CD4-positive, alpha-beta T cell treated with Interleukin-2 at 100 ng/mL for 4 hours (primary cell): ENCODE measurements at places on chromosomes 2 and 18.

DNA sequence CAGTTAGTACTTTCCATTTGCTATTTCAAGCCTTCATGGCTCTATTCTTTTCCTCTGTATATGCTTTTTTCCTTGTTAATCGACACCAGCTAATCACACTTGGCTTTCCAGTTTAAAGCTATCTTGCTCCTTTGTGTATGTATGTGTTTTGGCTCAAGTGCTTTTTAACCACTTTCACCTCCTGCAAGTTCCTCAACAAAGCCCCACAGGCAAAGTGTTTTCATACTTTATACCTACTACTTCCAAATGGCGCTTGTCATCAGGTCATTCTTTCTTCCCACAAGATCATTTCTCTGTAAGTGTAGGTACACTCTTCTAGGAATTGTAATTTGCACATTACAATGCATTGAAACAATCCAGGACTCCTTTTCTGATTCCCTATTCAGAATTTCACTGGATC, 64.0 kb upstream of the FIGN start:
- no peak for DNase-seq

- no peak for DNase-seq
These were observed 18.4 kb downstream of the SIX3 start for GRCh38 chr2:44959855-44960254.

DNA sequence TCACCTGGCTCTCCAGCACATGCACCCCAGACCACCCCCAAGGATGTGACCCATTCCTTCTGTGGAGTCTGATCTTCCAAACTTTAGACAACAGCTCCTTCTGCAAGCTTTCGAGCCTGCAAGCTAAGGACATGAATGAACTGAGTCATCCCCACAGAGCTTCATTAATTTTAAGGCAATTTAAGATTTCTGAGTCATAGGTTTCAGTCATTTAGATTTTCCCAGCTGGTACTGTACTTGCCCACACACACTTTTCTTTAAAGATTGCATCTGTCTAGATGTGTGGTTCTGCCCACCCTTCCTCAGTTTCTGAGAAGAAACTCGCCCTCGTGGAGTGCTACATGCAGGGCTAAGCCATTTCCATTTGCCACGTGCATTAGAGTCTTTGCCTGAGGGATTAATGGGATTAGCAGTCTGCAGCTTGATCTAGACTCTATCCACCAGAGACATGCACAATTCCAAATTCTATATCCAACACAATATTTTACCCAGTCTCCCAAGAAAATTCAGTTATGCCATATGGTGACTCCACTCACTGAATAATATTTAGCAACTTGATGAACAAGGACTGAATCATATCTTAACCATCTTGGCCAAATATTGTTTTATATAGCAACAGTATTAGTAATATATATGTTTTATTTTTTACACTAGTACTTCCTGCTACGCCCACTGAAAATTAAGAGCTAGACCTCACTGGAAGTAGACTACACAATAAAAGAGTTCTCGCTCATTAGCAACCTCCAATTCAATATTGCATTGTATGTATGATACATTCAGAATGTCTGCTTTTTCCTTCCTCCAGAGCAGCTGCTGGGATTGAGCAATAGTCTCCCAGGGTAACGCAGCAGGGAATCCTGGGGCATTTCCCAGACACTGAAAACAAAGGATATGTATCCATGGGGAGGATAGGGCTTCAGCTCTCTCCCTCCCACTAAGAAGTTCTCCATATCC, 14.3 kb upstream of the TRIB2 start:
- DNase-seq = peak; percentile 46

DNA sequence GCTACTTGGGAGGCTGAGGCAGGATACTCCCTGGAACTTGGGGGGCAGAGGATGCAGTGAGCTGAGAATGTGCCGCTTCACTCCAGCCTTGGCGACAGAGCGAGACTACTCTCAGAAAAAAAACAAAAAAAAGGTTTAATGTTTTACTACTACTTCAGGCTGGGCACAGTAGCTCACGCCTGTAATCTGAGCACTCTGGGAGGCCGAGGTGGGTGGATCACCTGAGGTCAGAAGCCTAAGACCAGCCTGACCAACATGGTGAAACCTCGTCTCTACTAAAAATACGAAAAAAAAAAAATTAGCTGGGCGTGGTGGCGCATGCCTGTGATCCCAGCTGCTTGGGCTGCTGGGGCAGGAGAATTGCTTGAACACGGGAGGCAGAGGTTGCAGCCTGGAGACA, 75.7 kb upstream of the ATIC start:
- DNase-seq = no peak

- no peak for DNase-seq
These were observed 99.9 kb downstream of the NFATC1 start for GRCh38 chr18:79495591-79496071.

DNA sequence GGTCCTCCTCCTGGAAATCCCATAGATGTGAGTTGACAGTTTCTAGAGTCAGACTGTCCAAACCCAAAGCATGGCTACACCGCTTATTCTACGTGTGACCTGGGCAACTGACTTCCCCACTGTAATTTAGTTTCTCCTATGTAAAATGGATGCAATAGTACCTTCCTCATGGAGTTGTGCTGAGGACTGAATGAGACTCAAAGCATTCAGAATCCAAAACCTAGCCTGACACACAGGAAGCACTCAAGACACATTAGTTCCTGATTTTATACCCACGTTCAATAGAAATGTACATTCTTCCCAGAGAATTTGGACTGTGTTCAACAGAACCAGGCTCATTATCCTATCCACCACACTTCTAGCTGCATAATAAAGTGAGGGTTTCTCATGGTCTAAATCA, 88.8 kb downstream of the STK39 start:
- no peak for DNase-seq

DNA sequence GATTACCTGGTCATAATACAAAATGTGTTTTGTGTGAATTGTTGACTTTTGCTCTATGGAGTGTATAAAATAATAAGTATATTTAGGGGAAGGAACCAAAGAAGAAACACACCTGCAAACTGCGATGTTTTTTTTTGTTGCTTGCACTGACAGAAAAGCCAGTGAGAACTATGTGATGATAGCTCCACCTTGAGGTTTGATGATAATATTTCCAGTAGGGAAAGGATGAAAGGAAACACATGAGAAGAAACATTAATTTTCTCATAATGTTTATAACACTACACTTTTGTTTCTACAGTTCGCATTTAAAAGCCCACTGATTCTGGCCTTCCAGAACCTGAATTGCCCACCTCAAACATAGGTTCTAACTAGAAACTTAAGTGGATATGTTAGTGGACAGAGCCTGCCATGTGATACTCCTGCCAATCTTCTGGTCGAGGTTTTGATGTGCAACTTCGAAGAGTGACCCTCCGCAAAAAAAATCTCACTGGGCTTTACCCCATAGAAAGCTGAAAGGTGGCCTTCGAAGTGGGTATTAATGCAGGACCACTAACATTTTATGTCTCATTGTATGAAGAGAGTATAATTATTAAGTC, 476.4 kb upstream of the SPHKAP start:
- no peak for DNase-seq

GRCh38 chr18:29250259-29250658, 1073.3 kb upstream of the CDH2 start:
- DNase-seq = no peak

DNA sequence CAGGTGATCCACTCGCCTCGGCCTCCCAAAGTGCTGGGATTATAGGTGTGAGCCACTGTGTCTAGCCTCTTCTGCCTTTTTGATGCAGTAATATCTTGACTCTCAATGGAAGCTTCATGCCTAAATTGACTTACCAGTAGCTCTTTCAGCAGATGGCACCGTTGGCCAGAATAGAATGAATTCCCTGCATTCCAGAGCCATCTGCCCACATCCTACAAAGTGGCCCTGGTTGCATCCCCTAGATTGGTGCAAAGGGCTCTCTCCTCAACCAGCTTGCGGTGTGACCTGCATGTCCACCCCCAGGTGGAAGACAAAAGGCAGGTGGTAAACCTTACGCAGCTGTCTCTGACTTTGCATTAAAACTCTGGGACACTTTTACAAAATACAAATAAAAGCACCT, 4.4 kb upstream of the PARD6G start:
- no peak for DNase-seq

- DNase-seq = no peak
These were observed 186.7 kb upstream of the ETAA1 start for GRCh38 chr2:67210430-67210829.

GRCh38 chr2:174339561-174340399, 5.0 kb downstream of the SP9 start:
- DNase-seq = no peak

- DNase-seq = no peak
These were observed 42.2 kb downstream of the KANSL1L start for GRCh38 chr2:210128961-210129360.

DNA sequence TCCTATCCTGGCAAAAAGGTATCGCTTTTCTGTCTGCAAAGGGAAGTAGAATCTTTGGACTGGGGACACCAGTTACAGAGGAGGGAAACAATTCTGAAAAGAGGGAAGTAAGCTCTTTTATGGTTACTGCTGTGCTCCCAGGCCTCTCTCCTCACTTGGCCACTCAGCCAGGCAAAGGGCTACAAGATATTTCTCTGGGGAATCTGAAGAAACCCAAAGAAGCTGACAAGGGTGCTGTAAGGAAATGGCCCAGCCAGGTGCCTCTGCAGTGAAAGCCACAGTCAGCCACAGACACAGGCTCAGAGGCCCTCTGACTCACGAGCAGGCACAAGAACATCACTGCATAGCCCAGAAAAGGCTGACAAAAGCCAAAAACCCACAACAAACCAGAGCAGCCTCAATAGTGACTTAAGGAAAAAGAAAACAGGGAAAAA, 5.8 kb downstream of the HDLBP start:
- DNase-seq = peak; percentile 80

DNA sequence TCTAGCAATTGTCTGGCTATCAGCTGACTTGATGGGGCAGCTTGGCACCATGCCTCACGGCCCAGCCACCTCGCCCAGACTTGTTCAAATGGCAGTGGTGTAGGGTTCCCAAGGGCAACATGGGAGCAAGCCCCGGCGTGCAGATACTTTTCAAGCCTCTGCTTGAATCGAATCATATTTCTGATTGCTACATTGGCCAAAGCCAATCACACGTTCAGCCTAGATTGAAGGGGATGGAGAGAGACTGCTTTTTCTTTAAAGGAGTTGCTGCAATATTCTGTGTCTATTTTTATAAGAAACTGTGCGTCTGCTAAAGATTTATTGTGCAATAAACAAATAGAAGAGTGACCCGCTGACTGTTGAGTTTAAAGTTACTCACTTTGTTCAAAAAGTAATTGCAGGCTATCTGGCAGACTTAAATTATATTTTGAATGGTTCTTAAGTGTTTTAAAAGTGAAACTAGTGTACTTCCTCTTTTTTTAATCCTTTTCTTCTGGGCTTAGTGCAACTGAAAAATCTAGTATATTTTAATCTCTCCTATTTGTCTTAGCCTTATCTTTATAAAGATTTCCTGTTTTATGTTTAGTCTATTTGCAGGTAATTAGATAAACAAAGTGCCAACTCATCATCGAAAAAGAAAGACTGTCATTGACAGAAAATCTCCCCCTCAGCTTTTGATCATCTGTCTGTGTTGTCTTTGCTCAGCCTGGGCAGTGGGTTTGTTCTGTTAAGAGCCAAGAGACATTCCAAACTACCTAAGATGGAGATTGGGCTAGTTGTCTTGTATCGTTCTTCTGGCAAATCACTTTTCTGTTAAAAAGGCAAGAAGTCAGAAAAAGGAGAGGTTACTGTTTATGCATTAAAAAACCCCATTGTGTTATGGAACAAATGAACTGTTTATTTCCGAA, 156.1 kb downstream of the TPGS2 start:
- DNase-seq = no peak

GRCh38 chr2:220269367-220269766, 641.9 kb downstream of the SLC4A3 start:
- no peak for DNase-seq

DNA sequence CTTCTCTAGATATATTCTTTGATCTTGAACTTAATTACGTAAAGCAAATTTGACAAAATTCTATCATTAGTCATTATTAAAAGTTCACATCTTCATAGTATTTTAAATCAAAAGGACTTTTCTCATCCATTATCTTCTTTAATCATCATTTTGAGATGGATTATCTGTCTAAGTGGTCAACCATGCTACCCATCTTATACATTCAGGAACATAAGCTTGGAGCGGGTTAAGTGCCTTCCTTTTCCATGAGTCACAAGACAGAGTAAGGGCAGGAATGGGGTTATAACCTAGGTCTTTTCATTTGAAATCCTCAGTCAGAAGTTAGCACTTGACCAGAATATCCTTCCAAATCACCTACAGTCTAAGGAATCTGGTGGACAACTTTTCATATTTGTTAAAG, 297.1 kb downstream of the TCF4 start:
- no peak for DNase-seq

DNA sequence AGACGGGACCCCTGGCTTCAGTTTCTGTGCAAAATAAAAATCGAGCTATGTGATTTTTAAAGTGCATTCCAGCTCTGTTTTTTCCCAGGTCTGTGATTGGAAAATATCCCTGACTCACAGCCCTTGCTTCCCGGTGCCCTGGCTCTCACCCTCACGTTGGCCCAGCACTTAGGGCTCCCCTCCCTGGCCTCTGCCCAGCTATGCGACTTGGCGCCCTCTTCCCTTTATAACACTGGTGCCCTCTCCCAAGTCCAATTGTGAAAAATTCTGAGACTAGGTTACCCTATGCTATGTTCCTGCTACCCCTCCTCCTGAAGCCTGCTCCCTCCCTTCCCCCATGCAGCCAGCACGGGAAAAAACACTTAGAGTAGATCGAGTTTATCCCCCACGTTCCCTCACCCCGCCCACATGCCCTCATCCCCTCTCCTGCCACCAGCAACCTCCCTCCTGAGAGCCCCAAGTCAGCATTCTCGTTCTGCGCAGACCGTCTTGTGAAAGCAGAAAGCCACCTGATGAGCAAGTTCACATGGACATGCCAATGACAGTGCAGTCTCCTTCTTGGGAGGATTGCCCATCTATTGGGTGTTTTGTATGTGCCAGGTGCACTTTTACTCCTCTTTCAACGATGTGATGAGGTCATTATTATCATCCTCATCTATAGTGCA, 228.8 kb downstream of the VAPA start:
- no peak for DNase-seq

DNA sequence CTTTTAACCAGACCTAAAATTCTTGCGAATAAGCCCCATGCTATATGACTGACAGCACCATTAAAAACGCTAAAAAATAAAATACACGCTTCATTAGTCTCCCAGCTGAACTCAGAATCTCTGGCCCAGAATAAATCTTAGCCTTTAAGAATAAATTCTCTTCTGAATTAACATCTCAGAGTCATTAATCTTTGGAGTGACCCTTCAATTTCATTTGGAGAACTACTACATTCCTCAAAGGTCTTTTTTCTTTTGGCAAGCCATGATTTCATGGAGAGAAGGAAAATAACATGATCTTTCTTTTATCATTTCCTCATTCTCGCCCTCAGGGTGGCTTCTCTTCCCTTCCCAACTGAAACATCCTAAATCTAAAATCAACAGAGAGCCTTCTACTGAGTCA, 259.0 kb downstream of the AFF3 start:
- no peak for DNase-seq
